GM12865 (cell line): ENCODE measurements at places on chromosomes 11 and 22.
A peak's percentile ranks its signal among the peaks of the same experiment; 100 is the strongest.

DNA sequence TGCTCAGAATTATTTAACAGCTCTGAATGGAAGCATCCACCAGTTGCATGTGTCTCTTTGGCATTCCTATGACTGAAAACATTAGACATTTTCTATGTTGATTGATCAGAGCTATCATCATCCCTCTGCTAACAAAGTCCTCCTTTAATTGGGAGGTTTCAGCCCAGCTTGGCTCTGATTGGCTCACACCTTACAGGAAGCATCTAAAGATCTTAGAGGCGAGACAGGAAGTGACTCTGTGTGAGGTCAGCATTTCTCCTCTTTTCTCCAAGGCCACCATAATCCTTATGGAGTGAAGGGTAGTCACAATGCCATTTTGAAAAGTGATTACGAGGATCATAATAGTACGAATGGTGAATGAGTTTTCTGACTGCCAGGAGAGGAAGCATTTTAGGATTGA lies 260.8 kb downstream of the MIAT start:
- no peak for DNase-seq

DNA sequence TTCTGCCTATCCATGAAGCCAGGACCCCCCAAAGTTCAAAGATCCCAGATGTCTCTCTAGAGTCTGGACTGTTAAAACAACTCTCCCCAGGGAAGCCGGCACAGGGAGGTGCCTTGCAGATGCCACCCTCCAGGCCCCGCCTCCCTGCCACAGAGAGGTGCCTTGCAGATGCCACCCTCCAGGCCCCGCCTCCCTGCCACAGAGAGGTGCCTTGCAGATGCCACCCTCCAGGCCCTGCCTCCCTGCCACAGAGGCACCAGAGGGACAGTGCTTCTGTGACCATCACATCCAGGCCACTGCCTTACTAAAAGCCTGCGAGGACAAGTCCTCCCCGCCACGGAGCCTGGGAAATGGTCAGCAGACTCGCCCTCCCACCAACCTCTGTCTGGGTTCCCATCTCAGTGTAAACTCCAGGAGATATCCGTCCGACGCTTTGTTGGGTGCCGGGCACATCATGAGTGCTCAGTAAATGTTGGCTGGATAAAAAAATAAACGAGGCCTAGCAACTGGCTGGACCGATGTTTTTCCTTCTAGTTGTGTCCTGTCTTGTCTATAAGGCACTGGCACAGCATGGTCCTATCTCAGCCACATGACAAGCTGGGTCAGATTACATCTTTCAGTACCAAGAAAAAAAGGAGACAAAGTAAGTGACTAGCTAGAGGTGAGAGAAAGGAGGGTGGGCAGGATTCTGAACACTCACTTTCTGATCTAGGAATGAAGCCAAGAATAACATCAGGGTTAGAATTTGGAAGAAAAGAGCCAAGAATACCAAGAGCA lies 91.2 kb upstream of the CSNK2A3 start:
- no peak for DNase-seq

DNA sequence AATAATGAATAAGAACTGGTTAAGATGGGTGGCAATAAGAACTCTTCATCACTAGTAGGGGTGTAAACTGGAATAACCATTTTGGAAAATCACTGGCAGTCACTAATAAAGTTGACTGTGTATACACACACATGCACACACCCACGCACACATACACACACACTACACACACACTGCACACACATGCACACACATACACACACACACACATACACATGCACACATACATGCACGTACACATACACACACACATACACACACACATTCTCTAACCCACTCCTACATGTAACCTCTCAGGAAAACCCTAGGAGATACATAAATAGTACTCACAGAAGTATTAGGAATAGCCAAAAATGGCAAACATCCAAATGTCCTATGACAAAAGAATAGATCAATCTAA lies 406.5 kb upstream of the SYN3 start:
- DNase-seq, result no peak

- DNase-seq, result peak; percentile 58
These were observed 5.8 kb downstream of the TSPAN4 start for GRCh38 chr11:848380-848931.
